ENCODE measurements at places on chromosomes 1 and 21.

DNA sequence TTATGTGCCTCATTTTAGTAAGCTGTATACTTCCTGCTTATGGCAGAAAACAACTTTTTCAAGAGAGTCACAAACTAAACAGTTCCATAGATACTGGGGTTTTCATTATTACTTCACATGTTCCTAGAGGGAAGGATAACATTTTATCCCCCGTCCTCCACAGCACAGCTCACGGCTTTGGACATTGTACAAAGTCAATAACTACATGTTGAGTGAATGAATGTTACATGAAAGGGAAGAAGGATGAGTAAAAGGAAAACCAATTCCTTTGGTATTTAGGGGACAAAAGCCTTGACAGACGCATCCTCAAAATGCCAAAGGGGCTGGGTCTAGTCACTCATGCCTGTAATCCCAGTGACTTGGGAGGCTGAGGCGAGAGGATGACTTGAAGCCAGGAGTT is 14.8 kb downstream of the PI4KB start:
- no peak for DNase-seq

GRCh38 chr1:81121306-81121705 is 679.4 kb upstream of the ADGRL2 start:
- no peak for DNase-seq

- DNase-seq = no peak
These were observed 26.6 kb upstream of the ACBD6 start for GRCh38 chr1:180528868-180529470.

DNA sequence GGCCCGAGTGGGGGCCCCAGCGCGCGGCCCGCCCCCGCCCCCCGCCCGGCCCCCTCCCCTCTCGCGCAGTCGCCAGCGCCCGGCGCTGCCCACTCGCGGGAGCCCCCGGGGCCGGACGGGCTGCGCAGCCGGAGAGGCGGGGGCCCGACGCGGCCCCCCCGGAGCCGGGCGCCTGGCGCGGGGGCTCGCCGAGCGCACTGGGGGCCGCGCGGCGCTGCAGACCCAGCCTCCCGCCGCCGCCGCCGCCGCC is 146 bp upstream of the ZNF362 start:
- no peak for DNase-seq

- DNase-seq = no peak
These were observed 58.3 kb downstream of the AKT3 start for GRCh38 chr1:243791586-243792267.

GRCh38 chr1:19957779-19958178 is 21.6 kb downstream of the PLA2G2A start:
- DNase-seq = no peak

GRCh38 chr21:14275702-14276205 is 59.8 kb downstream of the RBM11 start:
- no peak for DNase-seq

DNA sequence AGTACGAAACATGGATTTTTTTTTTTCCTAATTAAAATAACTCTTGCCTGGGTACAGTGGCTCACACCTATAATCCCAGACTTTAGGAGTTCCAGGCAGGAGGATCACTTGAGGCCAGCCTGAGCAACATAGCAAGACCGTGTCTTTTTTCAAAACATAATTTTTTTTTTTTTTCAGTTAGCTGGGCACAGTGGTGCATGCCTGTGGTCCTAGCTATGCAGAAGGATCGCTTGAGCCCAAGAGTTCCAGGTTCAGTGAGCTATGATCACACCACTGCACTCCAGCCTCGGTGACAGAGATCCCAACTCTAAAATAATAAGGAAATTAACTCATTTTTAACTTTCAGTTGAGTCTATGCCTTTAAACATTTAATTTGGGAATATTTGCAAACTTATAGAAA is 170.1 kb downstream of the NEK7 start:
- DNase-seq = no peak

GRCh38 chr1:206419783-206420182 is 50.5 kb upstream of the IKBKE start:
- no peak for DNase-seq

DNA sequence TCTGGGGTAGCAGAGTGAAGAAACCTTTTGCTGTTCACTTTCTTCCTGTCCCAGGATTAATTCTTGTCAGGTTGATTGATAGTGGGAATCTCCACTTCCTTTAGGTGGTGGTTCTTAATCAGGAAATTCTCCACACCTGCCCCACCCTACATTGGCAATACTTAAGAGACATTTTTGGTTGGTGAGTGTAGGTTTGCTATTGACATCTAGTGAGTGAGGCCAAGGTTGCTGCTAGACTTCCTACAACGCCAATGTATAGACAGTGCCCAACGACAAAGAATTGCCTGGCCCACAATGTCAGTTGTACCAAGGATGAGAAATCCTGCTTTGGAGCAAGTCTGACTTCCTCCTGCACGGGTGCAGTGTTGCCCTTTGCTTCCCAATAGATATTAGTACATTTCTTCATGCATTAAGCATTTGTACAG is 38.5 kb downstream of the MAP3K7CL start:
- DNase-seq = no peak

GRCh38 chr1:68144856-68145255 is 87.5 kb downstream of the WLS start:
- DNase-seq = no peak

DNA sequence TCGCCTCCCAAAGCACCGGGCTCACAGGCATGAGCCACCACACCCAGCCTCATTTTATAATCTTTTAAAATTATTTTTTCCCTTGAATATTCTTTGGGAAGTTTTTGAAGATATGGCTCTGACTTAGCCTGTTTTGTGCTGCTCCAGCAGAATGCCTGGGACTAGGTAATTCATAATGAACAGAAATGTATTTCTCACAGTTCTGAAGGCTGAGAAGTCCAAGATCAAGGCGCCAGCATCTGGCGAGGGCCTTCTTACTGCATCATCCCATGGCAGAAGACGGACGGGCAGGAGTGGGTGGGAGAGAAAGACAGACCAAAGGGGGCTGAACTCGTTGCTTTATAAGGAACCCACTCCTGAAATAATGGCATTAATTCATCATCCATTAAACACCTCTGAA is 99.0 kb upstream of the SLC25A33 start:
- DNase-seq = no peak

DNA sequence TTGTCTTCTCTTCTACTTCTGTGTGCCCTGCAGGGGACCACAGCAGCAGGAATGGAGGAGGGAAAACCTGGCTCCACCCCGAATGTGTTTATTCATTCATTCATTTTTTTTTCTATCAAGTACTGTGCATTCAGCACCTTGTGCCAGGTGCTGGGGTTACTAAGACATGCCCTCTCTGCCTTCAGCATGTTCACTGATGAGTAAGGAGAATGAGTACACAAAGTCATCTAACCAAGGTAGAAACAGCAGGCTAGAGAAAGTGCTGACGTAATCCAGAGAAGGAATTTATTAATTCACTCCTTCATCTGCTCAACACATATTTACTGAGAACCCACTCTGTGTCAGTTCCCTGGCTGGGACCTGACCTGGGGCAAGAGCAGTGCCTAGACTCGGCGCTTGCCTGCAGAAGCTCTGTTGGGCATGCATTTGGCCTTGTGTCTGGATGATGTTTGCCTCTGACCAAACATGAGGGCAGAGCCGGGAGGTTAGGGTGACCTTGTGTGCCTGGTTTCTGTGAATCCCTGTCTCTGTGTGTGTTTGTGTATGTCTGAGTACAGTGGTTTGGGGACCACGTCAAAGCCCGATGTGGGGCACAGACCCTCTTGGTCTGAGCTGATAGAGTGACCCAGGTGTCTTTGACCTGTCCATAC is 3.3 kb upstream of the MYOG start:
- DNase-seq = no peak
